ENCODE measurements at places on chromosomes 3 and 15. TPM values are rescaled to one million over a fixed set of nuclear protein-coding genes. Genes with fewer than 3 reads are reported as not detected.

The AQP9 gene
- total RNA-seq, result 0.08 TPM

The DNASE1L3 gene
- not detected for total RNA-seq

The HERC2 gene
- 25.5 TPM for total RNA-seq

The LRRK1 gene
- total RNA-seq, result 8.0 TPM

The DHX30 gene
- 46.8 TPM for total RNA-seq

The LXN gene
- 8.3 TPM for total RNA-seq

The NDUFB5 gene
- total RNA-seq, result 114 TPM

The CD96 gene
- 0.08 TPM for total RNA-seq

The GRIP2 gene
- 0.16 TPM for total RNA-seq

The CAMK2N2 gene
- 1.4 TPM for total RNA-seq

The PAQR5 gene
- 0.11 TPM for total RNA-seq

The CACNA2D2 gene
- not detected for total RNA-seq

The BBS4 gene
- total RNA-seq, result 11.7 TPM

The AGBL1 gene
- total RNA-seq, result not detected

The ZNF662 gene
- 1.0 TPM for total RNA-seq

The LRTM1 gene
- total RNA-seq, result not detected

The ARGFX gene
- total RNA-seq, result not detected

The GPR149 gene
- total RNA-seq, result not detected

The C3orf49 gene
- total RNA-seq, result not detected

The SLC12A1 gene
- total RNA-seq, result not detected

The THRB gene
- 0.84 TPM for total RNA-seq

The NANOGP8 gene
- not detected for total RNA-seq

The SPESP1 gene
- 9.2 TPM for total RNA-seq

The SCN11A gene
- not detected for total RNA-seq

The CFAP91 gene
- total RNA-seq, result not detected

The MYO5C gene
- 0.46 TPM for total RNA-seq

The GNB4 gene
- 23.7 TPM for total RNA-seq

The CACNA1D gene
- total RNA-seq, result not detected
